ENCODE measurements at places on chromosomes 12 and 14. TPM values are rescaled to one million over a fixed set of nuclear protein-coding genes. Genes with fewer than 3 reads are reported as not detected.

GRIN2B gene
- not detected for total RNA-seq

EPYC gene
- not detected for total RNA-seq

SMCO3 gene
- not detected for total RNA-seq

HVCN1 gene
- total RNA-seq = 26.9 TPM

IAPP gene
- not detected for total RNA-seq

KCNH3 gene
- 2.4 TPM for total RNA-seq

NGB gene
- total RNA-seq = not detected

FGF6 gene
- total RNA-seq = not detected

KCNMB4 gene
- 0.76 TPM for total RNA-seq

TAS2R10 gene
- total RNA-seq = 0.36 TPM

YAF2 gene
- 40.3 TPM for total RNA-seq

B4GALNT3 gene
- 0.87 TPM for total RNA-seq

BTBD6 gene
- 43.6 TPM for total RNA-seq

CCDC85C gene
- total RNA-seq = 14.3 TPM

DBX2 gene
- total RNA-seq = not detected

PLEKHD1 gene
- 0.15 TPM for total RNA-seq

ING4 gene
- total RNA-seq = 45.8 TPM

GCH1 gene
- 54.6 TPM for total RNA-seq

TCL1B gene
- total RNA-seq = not detected

GLIPR1L1 gene
- not detected for total RNA-seq

SIX1 gene
- total RNA-seq = not detected

SLCO1B1 gene
- not detected for total RNA-seq

KCNJ8 gene
- not detected for total RNA-seq

TPH2 gene
- total RNA-seq = not detected

TMEM132D gene
- not detected for total RNA-seq

ITPR2 gene
- total RNA-seq = 35.5 TPM

TSPAN8 gene
- not detected for total RNA-seq

PRKD1 gene
- total RNA-seq = not detected

SIVA1 gene
- 76.5 TPM for total RNA-seq

FGD4 gene
- total RNA-seq = 0.28 TPM

CDCA4 gene
- 42.4 TPM for total RNA-seq

CLMN gene
- 1.4 TPM for total RNA-seq

NFE2 gene
- total RNA-seq = not detected

NEDD8 gene
- 175 TPM for total RNA-seq

ATXN2 gene
- 41.7 TPM for total RNA-seq
